Progenitor cell of endocrine pancreas (in vitro differentiated cells): ENCODE measurements at places on chromosomes 5 and 9. TPM values are rescaled to one million over a fixed set of nuclear protein-coding genes. Genes with fewer than 3 reads are reported as not detected.

LECT2 gene
- total RNA-seq: not detected in 2 replicates

NEURL1B gene
- total RNA-seq: 4.0 and 4.3 TPM in 2 replicates

CRB2 gene
- total RNA-seq: 7.1 and 8.4 TPM in 2 replicates

PDE4D gene
- total RNA-seq: 7.6 and 12.0 TPM in 2 replicates

ENTREP1 gene
- 3.6 and 3.7 TPM in 2 replicates for total RNA-seq

DBH gene
- not detected in 2 replicates for total RNA-seq

SHC3 gene
- 1.3 TPM in 2 replicates for total RNA-seq

SV2C gene
- 0.27 and 0.48 TPM in 2 replicates for total RNA-seq

SPINK7 gene
- total RNA-seq: not detected in 2 replicates

MYMK gene
- total RNA-seq: not detected in 2 replicates

ARL14EPL gene
- not detected in 2 replicates for total RNA-seq
